ENCODE measurements at places on chromosomes 13 and 19. TPM values are rescaled to one million over a fixed set of nuclear protein-coding genes. Genes with fewer than 3 reads are reported as not detected.

CEACAM4 gene
- total RNA-seq = not detected

CAPN12 gene
- total RNA-seq = 3.0 TPM

KLK4 gene
- not detected for total RNA-seq

PRR19 gene
- 2.4 TPM for total RNA-seq

MLNR gene
- not detected for total RNA-seq

ZNF571 gene
- 4.9 TPM for total RNA-seq

MAST1 gene
- total RNA-seq = 1.9 TPM

HRC gene
- total RNA-seq = 3.2 TPM

IGFL1 gene
- total RNA-seq = 0.56 TPM

KRTDAP gene
- 2.0 TPM for total RNA-seq

GAPDHS gene
- total RNA-seq = not detected

- no peak for DNase-seq
These were observed 170.5 kb downstream of the SHISA2 start for GRCh38 chr13:25881136-25881926.

DNA sequence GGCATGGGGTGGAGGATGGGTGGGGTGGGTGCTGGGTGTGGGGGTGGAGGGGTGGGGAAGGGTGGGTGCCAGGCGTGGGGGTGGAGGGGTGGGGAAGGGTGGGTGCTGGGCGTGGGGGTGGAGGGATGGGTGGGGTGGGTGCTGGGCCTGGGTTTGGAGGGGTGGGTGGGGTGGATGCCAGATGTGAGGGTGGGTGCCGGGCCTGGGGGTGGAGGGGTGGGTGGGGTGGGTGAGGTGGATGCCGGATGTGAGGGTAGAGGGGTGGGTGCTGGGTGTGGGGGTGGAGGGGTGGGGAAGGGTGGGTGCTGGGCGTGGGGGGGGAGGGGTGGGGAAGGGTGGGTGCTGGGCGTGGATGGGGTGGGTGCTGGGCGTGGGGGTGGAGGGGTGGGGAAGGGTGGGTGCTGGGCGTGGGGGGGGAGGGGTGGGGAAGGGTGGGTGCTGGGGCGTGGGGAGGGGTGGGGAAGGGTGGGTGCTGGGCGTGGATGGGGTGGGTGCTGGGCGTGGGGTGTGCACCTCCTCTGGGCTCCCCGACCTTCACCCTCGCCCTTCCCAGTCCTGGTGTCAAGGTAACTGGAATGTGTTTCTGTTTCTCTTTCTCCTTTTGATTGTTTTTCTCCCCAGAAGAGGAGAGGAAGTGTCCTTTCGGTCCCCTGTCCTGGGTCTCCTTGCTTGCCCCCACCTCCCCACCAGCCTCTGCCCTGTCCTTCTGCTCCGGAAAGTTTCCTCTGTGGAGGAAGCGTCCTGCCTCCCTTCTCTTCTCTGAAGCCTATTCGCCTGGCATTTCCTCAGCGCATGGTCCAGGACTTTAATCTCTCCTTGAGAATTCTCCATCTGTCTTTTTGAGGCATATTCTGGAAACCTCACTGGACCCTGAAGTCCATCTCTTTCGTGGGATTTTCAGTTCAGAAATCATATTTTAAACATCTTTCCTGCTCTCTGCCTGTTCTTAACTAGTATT lies 22.9 kb upstream of the CFAP97D2 start:
- DNase-seq = no peak

DNA sequence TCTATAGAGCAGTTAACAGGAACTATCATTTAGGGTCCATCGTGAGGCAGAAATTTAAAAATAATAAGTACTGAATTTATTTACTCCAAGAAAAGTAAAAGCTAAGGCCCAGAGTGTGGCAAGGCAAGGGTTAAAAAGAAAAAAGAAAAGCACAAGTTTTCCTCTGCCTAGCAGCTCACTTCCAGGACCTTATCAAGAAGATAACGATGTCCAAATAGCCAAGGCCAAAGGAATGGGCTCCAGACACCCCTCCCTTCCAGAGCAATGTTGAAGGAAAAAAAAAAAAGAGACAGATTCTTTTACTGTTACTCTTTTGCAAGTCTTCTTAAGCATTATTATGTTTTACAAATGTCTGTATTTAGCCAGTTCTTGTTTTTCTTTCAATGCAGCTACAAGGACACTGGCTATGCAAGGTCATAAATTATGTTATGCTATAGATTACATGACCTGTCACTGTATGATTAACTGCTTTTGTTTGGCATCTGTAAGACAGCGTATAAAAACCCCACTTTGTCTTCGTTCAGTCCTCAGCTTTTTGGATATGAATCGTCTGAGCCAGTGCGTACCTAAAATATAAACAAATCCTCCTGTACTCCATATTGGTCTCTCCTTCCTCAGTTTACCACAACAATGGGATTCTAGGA lies 2.9 kb upstream of the ZNF700 start:
- DNase-seq = no peak

- DNase-seq = no peak
These were observed 98.9 kb upstream of the SIAH3 start for GRCh38 chr13:45950386-45951000.

GRCh38 chr13:78398743-78399410 lies 204.5 kb downstream of the POU4F1 start:
- DNase-seq = no peak

GRCh38 chr19:8489561-8490394 lies 12.7 kb downstream of the PRAM1 start:
- no peak for DNase-seq

- no peak for DNase-seq
These were observed 198.4 kb downstream of the COL4A1 start for GRCh38 chr13:110108348-110109139.

GRCh38 chr13:110702591-110703526 lies 3.1 kb downstream of the CARS2 start:
- no peak for DNase-seq

GRCh38 chr19:48656840-48657474 lies 11.0 kb upstream of the CA11 start:
- DNase-seq = no peak

GRCh38 chr19:57269515-57270250 lies 10.6 kb upstream of the ZNF460 start:
- DNase-seq = no peak

DNA sequence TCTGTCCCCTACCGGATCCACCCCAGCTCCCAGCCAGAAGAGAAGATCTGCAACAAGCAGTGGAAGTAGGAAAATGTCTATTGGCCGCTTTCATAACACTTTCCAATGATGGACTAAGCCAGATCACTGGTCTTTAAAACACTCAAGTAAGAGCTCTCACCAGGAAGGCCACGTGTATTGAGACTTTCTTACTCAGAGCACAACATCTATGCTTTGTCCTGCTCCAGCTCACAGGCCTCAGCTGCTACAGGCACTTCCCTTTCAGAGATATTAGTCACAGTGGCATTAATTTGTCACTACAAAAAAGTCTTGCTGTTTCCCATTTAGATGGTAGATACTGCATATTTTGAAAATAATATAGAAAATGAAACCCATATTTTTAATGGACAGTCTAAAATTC lies 164.2 kb downstream of the ABCC4 start:
- DNase-seq = no peak

DNA sequence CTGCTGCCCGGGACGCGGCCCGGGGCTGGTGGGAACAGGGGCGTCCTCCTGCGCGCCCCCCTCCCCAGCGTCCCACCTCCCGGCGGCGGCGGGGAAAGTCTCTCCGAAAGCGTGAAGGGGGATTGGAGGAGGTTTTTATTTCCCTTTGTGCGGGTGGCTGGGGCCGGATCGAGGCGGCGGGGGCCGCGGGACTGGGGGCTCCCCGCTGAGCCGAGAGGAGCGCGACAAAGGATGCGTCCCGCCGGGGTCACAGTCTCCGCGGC lies 132 bp downstream of the SHD start:
- no peak for DNase-seq

DNA sequence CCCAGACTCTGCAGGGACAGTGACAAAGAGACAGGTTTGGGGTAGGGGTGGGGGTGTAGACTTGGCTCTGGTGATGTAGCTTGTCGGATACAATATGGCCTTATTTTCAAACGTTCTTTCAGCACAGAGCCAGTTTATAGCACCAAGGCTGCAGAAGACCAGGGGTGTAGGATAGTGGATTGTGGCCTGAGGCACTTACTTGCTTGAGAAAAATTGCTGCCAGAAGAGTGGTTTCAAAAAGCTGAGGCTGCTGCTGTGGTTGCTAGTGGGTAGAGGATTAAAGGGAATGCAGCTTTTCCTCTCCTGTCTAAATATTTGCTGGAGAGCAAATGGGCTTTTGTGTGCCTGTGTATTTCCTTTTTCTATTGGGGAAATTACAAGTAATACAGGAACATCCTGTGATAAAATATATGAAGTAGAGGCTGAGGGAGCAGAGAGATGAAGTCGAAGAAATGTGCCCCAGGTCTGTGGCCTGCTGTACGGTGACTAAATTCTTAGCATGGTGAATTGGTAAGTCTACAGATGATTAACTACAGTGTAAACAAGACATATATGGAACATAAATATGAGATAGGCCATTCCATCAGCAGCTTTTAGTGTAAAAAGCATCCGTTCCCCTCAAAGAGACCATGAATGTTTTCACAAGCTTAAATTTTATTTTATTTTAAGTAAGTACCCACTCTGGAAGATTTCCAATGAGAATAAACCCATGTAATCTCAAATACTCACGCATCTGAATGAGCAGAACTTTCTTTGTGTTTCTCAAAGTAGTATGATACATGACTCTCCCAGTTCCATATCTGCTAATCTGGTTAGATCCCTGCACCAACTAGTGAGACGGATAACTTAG lies 112.9 kb downstream of the LRCH1 start:
- no peak for DNase-seq

DNA sequence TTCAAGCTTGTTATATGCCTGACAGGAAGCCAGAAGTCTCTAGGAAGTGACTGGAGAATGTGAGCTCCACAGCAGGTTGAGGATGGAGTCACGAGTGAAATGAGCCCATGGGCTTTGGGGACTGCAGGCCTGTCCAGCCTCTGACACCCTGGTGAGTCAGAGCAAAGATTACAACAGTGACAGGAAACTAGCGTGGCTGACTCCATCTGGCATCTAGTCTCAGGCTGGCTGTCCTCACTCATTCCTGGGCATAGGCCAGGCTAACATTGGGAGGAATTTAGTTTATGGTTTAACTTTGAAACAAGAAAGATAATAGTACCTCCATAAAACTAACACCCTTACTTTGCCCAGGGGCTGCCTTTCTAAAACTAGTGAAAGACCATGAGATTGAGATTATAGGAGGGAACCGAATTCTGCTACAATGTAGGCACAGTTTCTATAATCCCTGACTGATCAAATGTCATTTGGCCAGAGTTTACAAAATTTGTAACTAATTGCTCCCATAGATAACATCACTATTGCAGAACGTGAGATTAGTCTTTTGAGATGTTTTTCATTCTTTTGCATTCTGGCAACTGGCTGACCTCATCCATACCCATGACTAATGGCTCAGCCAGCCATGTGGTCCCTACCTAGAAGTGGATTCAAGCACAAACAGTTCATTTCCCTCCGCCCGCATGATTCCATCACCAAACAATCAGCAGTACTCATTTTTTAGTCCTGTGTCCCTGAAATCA lies 28.4 kb downstream of the PSG1 start:
- DNase-seq = no peak

DNA sequence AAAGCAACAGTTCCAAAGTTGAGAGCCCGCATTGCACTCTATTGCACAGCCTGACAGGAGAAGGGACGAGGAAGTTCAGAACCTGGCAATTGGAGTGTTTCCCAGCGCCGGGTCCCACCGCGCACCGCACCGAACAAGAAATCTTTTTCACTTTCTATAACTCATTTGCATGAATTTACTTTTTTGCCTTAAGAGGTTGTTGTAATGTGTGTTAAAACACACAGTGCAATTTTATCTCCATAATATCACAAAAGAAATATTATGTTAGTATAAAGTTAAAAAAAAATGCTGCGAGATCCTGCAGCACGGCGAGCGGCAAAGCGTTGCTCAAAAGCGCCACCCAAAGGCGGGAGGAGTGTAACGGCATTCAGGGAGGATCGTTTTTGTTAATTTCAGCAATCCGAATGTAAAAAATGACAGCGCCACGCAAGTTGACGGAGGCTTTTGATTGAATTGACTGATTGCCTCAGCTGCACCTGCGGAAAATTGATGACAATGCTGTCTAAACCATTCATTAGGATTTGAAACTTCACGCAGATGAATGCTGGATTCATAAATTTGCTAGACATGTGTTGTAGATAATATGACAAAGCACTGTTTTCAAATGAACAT lies 303.6 kb upstream of the ZNF507 start:
- DNase-seq = no peak

- no peak for DNase-seq
These were observed 18.7 kb downstream of the PAF1 start for GRCh38 chr19:39372047-39372802.

DNA sequence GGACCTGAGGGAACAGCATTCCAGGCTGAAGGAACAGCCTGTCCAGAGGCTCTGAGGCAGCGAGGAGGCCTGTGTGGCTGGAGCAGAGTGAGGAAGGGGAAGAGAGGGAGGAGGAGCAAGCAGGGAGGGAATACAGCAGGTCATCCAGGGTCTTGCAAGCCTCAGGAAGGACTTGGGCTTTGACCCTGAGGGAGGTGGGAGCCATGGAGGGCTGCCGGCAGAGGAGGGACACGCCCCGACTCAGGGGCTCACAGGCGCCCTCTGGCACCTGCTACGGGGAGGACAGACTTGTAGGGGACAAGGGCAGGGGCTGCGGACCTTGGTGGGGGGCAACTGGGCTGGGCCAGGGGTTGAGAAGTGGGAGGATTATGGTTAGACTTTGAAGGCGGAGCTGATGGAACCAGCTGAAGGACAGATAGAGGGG lies 4.7 kb downstream of the TINCR start:
- DNase-seq = no peak

GRCh38 chr19:20164456-20164855 lies 2.6 kb upstream of the ZNF486 start:
- no peak for DNase-seq

DNA sequence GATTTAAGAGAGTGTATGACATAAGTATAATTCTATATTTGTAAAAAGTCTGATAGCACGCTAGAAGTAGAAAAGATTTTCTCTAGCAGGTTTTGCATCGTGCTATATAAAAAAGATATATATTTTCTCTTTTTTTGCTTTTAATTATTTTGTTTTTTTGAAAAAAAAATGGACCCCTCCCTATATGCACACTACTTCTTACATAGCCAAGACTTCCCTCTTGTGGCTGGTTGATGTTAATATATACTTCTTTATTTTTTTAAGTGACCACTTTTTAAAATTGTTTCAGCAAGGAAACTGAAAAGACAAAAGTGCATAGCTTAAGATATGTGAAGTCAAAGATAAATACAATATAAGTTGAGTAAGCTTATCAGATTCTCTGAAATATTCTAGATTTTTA lies 1202.8 kb downstream of the DIAPH3 start:
- DNase-seq = no peak

DNA sequence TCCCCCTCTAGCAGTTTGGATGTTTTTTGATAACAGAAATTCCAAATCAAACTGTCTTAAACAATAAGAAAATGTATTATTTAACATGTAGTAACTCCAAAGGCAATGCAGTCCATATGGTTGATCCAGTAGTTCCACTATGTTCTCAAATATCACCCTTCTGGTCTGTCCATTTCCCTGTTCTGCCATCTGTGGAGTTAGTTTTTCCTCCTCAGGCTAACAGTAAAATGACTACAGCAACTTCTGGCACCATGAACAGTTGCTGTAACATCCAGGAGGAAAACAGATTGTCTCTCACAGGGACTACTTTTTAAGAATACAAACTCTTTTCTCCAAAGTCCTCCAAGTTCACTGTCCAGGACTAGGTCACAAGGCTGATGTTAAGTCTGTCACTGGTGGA lies 455.4 kb downstream of the FGF14 start:
- DNase-seq = no peak
